ENCODE measurements at places on chromosomes 5 and 9.

GRCh38 chr5:151048526-151048925 is 28.1 kb downstream of the GPX3 start:
- no peak for DNase-seq

- DNase-seq = no peak
Observed at GRCh38 chr9:85630676-85631075, 111.1 kb downstream of the AGTPBP1 start.

GRCh38 chr5:139740138-139740991 is 55.2 kb upstream of the PSD2 start:
- DNase-seq = no peak

DNA sequence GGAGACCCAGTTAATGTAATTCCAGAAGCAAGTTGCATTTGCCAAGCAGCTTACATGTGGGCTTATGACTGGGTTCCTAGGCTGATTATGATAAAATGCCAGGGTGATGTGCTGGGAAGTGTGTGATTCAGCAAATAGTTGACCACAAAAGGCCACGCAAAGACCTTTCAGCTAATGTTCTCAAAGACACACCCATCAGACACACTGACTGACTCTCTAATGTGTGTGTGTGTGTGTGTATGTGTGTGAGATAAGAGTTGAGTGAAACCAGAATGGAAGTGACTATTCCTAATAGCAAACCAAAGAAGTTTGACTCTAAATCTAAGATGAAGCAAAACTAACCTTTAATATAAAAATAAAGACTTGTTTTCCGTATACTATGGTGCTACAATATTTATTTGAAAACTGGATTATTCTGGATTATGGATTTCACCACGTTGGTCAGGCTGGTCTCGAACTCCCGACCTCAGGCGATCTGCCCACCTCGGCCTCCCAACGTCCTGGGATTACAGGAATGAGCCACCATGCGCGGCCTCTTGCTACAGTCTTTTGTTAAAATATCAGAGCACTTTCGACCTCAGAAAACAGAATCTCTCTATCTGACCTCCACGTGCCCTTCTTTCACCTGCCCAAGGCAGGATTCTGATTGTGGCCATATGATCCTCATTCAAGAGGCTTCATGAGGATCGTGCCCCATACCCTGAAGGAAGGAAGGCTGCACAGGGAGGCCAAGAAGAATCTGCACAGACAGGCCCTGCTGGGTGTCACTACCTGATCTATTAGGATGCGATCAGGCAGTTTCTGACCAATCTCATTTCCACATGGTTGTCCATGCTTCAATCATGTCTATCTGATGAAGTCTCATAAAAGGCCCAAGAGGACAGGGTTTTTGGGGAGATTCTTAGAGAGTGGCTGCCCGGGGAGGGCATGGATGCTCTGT is 75.6 kb downstream of the USP20 start:
- DNase-seq = no peak

DNA sequence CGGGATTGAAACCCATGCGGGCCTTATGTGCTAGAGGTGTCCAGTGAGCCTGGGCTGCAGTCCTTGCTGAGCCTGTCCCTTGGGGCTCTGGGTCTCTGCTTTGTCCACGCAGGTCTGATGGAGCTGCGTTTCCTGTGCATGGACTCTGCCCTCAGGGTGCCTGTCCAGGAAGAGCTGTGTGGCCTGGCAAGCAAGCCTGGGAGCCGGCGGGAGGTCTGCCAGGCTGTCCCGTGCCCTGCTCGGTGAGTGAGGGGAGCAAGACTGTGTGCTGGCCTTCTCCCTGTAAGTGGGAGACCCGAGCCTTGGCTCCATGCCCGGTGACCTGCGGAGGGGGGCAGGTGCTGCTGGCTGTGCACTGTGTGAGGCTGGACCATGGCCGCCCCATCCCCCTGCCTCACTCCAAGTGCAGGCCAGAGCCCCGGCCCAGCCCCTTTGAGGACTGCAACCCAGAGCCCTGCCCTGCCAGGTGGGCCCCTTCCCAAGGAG is 11.2 kb upstream of the CACFD1 start:
- DNase-seq = no peak

GRCh38 chr5:143716881-143717280 is 95.1 kb upstream of the HMHB1 start:
- DNase-seq = no peak

- no peak for DNase-seq
Observed at GRCh38 chr9:95409650-95410426, 92.3 kb upstream of the FANCC start.

- DNase-seq = no peak
Observed at GRCh38 chr5:174827558-174827957, 103.2 kb downstream of the MSX2 start.

DNA sequence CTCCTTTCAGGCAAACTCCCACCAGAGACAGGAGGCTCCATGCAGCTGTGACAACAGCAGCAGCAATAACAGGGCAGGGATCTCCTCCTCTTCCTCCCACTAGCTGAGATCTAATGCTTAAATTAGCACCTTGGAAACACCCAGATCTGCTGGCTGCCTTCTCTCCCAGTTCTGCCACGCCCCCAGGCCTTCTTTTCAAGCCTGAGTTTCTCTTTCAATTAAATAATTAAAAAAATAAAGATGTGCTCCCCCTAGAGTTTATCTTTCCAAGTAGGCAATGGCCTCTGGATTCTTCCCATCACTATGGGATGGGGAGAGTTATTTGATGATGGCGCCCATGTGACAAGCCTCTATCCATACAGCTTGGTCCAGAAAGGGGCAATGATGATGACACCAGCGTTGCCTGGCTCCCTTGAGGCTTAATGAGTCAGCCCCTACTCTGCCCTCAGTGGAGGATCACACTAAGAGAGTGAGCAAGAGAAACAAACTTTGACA is 3.8 kb downstream of the FAM219A start:
- DNase-seq = no peak

- DNase-seq = no peak
Observed at GRCh38 chr5:95996904-95997723, 35.5 kb upstream of the ELL2 start.

GRCh38 chr9:31445960-31446359 is 938.5 kb upstream of the ACO1 start:
- DNase-seq = no peak

DNA sequence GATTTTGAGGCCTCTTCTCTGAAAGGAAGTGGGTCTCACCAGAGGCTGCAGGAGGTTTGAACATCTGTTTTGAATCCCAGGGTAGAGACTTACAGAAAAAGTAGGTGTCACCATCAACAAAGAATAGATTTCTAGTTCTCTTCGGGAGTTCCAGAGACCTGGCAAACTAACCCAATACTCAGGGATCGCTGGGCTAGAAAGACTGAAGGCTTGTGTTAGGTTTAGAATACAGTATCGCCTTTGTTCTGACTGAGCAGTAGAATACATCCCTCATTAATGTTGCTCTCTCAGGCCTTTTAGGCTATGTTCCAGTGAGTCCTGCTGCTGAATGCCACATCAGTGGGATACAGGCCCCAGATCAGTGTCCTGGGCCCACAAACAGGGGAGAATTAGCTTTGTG is 27.2 kb downstream of the RUSC2 start:
- no peak for DNase-seq

- DNase-seq = no peak
Observed at GRCh38 chr9:32954642-32955041, 46.8 kb downstream of the APTX start.

DNA sequence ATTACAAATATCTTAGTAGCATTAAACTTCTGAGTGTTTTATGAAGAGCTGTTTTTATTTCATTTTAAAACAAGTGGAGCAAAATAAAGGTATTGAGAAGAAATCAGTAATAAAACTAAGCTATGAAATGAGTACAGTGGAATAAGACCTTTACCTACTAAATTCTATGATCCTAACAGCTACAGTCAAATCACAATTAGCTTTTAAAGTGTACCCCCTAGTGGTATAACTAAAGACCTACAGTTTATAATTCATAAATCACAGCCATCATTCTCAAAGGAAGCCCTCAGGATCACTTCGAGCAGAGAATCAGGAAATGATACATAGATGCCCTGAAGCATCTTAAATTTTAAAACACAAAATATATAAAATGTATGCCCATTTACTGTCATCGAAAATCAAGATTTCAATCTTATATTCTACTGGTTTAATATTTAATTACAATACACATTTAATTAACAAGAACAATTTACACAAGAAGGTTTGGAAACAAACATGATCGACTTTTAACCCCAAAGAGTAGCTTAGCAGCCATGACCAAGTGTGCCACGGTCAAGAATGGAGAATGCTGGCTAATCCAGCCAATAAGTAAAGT is 12.3 kb downstream of the CCNH start:
- no peak for DNase-seq

GRCh38 chr9:133235549-133236222 is 26.6 kb upstream of the OBP2B start:
- no peak for DNase-seq

DNA sequence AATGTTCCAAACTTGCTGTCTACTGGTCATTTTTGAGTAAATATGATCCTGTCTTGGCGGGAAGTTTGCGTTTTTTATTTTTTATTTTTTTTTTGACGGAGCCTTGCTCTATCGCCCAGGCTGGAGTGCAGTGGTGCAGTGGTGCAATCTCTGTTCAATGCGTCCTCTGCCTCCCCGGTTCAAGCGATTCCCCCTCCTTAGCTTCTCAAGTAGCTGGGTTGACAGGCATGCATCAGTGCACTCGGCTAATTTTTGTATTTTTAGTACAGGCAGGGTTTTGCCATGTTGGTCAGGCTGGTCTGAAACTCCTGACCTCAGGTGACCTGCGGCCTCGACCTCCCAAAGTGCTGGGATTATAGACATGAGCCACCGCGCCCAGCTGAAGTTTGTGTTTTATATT is 45.4 kb downstream of the FGF18 start:
- DNase-seq = no peak

DNA sequence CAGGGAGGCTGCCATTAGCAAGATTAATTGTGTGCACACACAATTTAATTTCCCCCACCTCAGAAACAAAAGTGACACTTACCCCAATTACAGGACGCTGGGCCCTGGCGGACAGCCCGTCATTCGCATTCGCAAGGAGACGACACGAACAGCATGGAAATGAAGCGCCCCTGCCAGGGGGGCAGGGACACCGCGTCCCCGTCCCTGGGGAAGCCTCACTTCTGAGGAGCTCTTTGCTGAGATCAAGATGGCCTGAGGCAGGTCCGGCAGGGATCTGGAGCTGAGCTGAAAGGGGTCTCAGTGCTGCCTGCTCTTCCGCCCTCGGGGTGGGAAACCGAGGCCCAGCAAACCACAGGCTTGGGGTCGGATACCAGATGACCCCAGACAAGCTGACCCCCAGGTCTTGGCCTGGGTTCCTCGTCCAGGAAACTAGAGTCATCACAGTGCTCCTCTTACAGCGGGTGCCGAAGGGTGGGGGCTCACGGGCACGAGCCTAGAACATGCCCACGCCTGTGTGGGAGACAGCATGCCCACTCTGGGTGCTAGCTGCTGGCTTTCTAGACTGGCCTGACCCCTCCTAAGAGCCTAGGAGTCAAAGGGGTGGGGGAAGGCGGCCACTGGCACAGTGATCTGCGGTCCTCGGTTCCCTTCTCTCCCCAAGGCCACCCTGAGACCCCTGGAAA is 103.2 kb downstream of the VAV2 start:
- no peak for DNase-seq

- DNase-seq = no peak
Observed at GRCh38 chr5:24742334-24742733, 97.6 kb upstream of the CDH10 start.

GRCh38 chr5:67206461-67206860 is 9.9 kb upstream of the CD180 start:
- no peak for DNase-seq

GRCh38 chr9:750249-750967 is 91.1 kb upstream of the DMRT1 start:
- DNase-seq = no peak

Measured in stimulated activated CD8-positive, alpha-beta memory T cell treated with anti-CD3 and anti-CD28 coated beads, Interleukin-4, amount 100 ng/mL, for 4 hours (primary cell).